Stimulated activated memory B cell treated with anti-CD40 and anti-IgM and Interleukin-4, amounts not matched to agents 10 μg/mL and 1 μg/mL and 100 μg/mL, for 72 hours (primary cell): ENCODE measurements at places on chromosomes 1 and 21.

DNA sequence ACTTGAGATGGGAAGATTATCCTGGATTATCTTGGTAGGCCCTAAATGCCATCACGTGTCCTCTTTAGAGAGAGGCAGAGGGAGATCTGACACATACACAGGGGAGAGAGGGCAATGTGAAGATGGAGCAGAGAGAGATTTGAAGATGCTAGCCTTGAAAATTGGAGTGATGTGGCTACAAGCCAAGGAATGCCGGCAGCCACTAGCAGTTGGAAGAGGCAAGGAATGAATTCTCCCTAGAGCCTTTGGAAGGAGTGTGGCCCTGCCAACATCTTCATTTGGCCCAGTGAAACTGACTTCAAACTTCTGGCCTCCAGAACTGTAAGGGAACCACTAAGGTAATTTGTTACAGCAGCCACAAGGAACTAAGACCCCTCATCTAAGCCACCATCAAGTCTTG is 8.9 kb upstream of the CAMTA1 start:
- ATAC-seq = no peak

GRCh38 chr1:179351281-179351680 is 14.5 kb upstream of the AXDND1 start:
- no peak for ATAC-seq

DNA sequence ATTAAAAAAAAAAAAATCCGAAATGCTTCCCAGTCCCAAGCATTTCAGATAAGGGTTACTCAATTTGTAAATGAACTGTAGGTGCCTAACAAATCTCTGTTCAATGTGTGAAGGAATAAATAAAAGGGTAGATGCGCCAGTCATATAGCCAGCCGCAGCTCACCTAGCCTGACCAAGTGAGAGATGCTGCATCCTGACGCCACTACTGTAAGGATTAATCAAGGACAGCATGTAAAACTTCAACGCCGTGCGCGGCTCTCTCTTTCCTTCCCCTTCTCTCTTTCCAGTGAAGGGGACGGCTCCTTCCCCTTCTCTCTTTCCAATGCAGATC is 441 bp downstream of the PPT1 start:
- ATAC-seq = peak; percentile 57

GRCh38 chr1:64755361-64755760 is 10.5 kb downstream of the RAVER2 start:
- ATAC-seq = no peak

- ATAC-seq = no peak
Observed at GRCh38 chr1:231319080-231319479, 18.6 kb downstream of the EXOC8 start.

DNA sequence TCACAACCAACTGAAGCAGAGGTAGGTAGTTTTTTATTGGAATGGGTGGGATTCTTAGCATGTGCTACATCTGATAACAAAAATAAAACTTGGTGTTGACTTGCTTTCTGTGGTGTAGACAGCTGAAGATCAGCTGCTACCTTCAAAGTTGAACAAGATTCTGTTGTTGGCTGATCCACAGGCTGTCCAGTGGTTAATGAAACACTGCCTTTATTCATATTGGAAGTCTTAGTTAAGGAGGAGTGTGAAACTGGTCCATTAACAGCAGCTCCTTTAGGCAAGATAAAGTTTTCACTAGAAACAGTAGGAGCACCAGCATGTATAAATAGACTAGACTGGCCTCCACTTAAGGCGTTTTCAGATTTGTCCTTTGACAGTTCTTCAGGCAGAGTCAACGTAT is 81.1 kb downstream of the ZNF644 start:
- no peak for ATAC-seq

DNA sequence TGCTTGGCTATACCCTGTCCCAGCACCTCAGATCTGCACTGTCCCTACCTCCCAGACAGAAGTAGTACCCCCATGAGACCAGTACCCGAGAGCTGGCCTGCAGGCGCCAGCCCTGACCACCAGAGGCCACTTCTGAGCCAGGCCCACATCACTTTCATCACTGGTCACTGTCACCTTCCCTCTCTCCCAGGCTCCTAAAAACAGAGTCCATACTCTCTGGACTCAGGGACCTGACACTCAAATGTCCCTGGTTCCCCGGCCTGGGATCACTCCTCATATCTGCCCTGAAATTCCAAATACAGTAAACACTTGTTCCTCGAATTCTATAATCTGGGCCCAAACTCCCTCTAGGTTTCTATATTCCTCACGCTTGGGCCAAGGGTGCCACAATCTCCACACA is 18.7 kb downstream of the TMEM53 start:
- no peak for ATAC-seq

GRCh38 chr1:78072216-78072615 is 26.4 kb downstream of the GIPC2 start:
- ATAC-seq = no peak

DNA sequence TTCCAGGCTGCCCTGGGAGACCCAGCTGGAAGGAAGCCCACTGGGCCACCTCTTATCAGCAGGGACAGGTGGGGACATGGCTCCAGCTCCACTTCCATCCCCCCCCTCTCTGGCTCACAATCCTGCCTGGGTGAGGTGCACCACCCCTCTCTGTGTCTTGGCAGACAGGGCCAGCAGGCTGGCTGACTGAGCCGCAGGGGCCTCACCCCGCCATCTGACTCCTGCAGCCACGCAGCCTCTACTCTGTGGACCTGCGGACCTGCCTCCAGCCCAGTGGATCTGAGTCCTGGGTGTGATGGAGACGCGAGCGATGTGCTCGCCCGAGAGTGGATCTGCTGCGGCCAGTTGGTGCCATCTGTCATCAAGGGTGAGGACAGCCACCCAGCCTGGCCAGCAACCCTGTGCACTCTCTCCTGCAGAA is 30.1 kb downstream of the RCC2 start:
- ATAC-seq = no peak

- ATAC-seq = no peak
Observed at GRCh38 chr1:190949939-190950338, 472.3 kb upstream of the BRINP3 start.

DNA sequence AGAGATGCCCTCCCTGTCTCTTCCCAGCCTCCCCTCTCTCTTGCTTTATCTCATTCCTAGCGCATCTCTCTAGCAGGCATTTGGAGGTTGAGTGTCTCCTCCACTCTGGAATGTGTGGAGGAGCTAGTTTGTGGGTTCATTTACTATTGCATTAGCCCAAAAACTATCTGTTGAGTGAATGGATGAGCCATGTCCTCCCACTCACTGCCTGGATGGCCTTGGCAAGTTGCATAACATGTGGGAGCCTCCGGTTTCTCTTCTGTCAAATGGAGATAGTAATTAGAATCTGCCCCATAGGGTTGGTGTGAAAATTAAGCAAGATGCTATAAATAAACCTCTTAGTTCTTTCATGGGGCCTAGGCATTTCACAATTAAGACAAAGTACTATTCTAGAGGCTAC is 181.8 kb downstream of the KAZN start:
- no peak for ATAC-seq
